ENCODE measurements at places on chromosomes 6 and 20.
A peak's percentile ranks its signal among the peaks of the same experiment; 100 is the strongest.

DNA sequence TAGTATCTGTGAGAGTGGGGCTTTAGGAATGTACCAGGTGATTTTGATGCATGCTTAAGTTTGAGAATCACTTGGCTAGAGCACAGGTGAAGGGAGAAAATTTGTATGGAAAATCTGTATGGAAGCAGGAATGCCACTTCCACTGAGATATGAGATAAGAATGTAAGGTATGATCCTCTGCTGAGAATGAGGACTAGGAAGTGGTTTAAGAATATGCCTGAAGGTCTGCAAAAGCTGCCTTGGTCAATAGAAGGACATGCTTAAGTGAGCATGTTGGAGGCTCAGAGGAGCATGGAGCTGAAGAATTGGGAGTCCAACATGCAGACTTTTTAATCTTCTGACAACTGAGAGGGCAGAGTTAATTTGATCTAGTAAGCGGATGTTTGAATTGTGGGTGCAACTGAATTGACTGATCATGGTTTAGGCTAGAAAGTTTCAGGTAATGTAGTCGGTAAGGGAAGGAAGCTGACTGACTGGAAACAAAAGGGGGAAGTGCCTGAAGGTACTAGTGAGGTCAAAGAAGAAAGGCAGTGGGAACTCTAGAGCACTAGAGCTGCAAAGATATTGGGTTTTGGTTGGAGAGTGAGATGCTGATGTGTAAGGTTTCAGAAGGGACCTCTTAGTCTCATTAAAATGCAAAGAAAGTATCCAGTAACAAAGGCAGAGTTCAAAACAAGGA lies 28.6 kb upstream of the NOTCH4 start:
- H3K27ac ChIP-seq: no peak overlapping the region
- H3K27me3 ChIP-seq: no peaks in the 10 kb centered on the region
- no peaks in the 10 kb centered on the region for H3K36me3 ChIP-seq
- DNase-seq: no peak

DNA sequence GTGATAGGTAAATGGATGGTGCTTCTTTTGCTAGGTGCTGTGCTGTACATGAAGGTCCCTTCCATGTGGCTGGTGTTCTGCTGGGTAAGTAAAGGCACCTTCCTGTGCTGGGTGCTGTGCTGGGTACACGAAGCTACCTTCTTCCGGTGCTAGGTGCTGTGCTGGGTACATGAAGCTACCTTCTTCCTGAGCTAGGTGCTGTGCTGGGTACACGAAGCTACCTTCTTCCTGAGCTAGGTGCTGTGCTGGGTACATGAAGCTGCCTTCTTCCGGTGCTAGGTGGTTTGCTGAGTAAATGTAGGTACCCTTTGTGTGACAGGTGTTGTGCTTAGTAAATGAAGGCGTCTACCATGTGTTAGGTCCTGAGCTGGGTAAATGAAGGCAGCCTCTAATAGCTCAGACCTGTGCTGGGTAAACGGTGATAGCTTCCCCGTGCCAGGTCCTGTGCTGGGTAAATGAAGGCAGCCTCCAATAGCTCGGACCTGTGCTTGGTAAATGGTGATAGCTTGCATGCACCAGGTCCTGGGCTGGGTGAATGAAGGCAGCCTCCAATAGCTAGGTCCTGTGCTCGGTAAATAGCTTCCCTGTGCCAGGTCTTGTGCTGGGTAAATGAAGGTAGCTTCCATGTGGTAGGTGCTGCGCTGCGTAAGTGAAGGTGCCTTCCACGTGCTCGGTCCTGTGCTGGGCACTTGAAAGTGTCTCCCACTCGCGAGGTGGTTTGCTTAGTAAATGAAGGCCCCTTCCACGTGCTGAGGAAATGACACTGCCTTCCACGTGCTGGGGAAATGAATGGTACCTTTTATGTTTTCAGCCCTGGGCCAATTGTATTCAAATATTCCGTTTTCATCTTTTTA lies 115.5 kb downstream of the ERMARD start:
- H3K4me3 ChIP-seq: no peak overlapping the region
- DNase-seq: no peak
- H3K4me1 ChIP-seq: peaks cover 10% of the 10 kb centered on the region
- H3K36me3 ChIP-seq: no peaks in the 10 kb centered on the region
- no peak overlapping the region for H3K27ac ChIP-seq

GRCh38 chr6:125310994-125311649 lies 9.4 kb upstream of the HDDC2 start:
- no peak overlapping the region for H3K27ac ChIP-seq
- H3K4me1 ChIP-seq: no peaks in the 10 kb centered on the region
- DNase-seq: peak; percentile 82
- no peak overlapping the region for H3K4me3 ChIP-seq
- H3K27me3 ChIP-seq: no peaks in the 10 kb centered on the region
- H3K36me3 ChIP-seq: no peaks in the 10 kb centered on the region

DNA sequence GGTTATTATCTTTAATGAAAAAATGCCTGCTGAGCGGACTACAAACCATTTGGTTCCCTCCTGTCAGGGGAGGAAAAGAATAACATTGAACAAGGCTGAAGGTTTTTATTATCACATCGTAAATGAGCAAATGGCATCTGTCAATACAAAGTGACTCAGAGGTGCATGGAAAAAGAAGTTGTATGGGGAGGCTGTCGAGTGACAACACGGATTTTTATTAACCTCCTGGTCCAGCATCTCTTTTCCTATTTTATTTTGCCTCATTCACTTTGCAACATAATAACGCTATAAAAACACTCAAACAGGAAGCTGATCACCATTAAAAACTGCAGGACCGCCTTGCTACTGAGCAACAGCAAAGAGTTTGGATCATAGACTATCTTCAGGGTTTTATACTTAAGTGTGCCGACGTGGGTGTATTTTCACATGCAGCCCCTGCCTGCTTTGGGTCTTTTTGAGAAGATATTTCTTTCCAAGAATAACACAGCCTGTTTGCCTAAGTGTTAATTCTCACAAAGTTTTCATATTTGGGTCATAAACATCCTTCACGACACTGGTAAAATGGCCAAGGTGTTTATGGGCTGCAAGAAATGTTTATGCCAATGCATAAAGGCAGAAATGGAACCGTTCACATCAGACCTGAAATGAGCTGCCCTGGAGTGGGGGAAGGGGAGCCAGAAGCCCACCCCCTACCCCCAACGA lies 132.1 kb upstream of the SALL4 start:
- peak; percentile 41 for DNase-seq
- H3K36me3 ChIP-seq: no peaks in the 10 kb centered on the region
- H3K27ac ChIP-seq: no peak overlapping the region
- H3K4me1 ChIP-seq: no peaks in the 10 kb centered on the region

DNA sequence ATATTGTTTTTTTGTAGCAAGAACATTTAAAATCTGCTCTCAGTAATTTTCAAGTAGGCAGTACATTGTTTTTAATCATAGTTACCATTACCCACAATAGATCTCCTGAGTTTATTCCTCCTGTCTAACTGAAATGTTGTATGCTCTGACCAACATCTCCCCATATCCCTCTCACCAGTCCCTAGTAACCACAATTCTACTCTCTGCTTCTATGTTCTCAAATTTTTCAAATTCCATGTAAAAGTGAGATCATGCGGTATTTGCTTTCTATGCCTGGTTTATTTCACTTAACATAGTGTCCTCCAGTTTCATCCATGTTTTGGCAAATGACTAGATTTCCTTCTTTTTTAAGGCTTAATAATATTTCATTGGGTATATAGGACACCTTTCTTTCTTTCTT lies 300.5 kb downstream of the KCNQ5 start:
- DNase-seq: no peak
- H3K36me3 ChIP-seq: no peaks in the 10 kb centered on the region
- H3K4me3 ChIP-seq: no peak overlapping the region

DNA sequence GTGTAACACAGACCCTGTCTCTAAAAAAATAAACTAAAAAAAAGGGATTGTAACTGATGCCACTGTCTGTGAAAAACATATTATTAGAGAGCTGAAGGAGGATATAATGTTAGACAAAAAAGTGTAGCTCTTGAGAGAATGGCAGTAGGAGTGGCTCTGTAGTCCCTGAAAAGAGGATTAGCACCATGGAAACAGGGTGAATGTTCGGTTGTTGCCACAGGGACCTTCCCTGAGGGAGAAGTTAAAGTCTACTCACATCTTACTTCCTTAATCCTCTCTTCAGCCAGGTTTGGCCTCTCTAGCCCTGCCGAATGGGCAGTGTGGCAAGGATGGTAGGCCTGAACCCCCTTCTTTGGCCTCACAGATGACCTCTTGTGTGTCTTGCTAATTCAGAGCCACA lies 12.1 kb downstream of the SCAND1 start:
- no peaks in the 10 kb centered on the region for H3K4me1 ChIP-seq
- H3K27me3 ChIP-seq: no peaks in the 10 kb centered on the region
- no peak for DNase-seq
- no peak overlapping the region for H3K4me3 ChIP-seq
- no peak overlapping the region for H3K27ac ChIP-seq

DNA sequence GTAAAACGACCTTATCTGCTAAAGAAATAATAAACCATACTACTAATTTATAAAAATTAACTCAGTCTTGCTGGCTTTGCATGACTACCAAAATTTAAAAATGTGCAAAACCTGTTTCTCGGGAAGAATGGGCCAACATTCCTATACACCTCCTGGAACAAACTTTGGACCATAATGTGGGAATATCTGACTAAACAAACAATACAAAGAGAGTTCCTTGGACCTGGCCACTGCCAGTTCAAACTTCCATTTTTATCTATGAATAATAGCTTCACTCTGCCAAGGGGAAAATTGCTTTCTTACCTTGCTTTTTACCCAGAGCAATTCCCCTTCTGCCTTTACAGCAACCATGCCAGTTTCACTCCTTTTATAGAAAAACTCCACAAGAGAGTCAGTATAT lies 38.7 kb upstream of the POU5F1 start:
- DNase-seq: no peak
- no peak overlapping the region for H3K27ac ChIP-seq
- no peaks in the 10 kb centered on the region for H3K4me1 ChIP-seq
- H3K27me3 ChIP-seq: no peaks in the 10 kb centered on the region

DNA sequence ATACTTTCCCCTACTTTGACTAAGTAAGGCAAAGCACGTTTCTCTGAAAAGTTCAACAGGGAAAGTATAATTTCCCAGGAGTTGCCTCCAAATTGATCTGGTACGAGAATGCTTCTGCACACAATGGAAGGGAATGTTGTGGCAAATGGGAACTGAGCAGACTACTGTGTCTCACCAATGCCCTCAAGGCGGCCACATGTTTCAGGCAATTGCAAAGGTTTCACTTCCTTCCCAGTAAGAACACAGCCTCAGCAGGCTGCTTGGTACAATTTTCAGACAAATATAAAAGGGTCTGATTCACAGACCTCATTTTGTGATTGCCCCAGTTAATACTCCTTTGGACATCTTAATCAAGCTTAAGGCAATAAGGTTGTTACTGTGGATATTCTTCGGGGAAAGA lies 71.2 kb downstream of the KIAA0319 start:
- no peaks in the 10 kb centered on the region for H3K27me3 ChIP-seq
- no peaks in the 10 kb centered on the region for H3K4me1 ChIP-seq
- no peaks in the 10 kb centered on the region for H3K36me3 ChIP-seq
- no peak overlapping the region for H3K27ac ChIP-seq
- no peak overlapping the region for H3K4me3 ChIP-seq

GRCh38 chr6:104728448-104728847 lies 131.3 kb downstream of the HACE1 start:
- no peak for DNase-seq
- no peak overlapping the region for H3K4me3 ChIP-seq
- H3K36me3 ChIP-seq: peaks cover 3% of the 10 kb centered on the region
- no peak overlapping the region for H3K27ac ChIP-seq
- no peaks in the 10 kb centered on the region for H3K27me3 ChIP-seq
- no peaks in the 10 kb centered on the region for H3K4me1 ChIP-seq

DNA sequence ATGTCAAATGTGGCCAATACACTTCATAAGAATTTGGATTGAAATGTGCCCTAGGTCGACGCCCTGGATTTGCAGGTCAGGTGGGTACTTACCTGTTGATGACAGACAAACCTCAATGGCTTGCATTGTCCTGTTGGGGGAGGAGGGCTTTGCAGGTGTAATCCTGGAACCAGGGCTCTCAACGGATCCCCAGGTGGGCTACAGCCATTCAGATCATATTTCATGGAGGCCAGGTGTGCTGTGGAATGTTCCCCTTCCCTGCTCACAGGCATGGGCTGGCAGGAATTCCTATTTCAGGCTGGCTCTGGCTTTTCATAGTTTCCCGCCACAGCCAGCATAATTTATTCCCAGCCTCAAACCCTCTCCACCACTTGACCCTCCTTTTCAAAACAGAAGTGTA lies 254.7 kb downstream of the SMOC2 start:
- H3K4me3 ChIP-seq: no peak overlapping the region
- no peaks in the 10 kb centered on the region for H3K4me1 ChIP-seq
- DNase-seq: peak; percentile 77
- no peak overlapping the region for H3K27ac ChIP-seq

- DNase-seq: no peak
- H3K4me3 ChIP-seq: no peak overlapping the region
- H3K36me3 ChIP-seq: peaks cover 29% of the 10 kb centered on the region
- H3K27ac ChIP-seq: no peak overlapping the region
Measured at GRCh38 chr6:125910527-125910926, 46.0 kb upstream of the HINT3 start.

GRCh38 chr6:37021356-37022129 lies 16.1 kb downstream of the FGD2 start:
- peaks cover 2% of the 10 kb centered on the region for H3K27me3 ChIP-seq
- H3K36me3 ChIP-seq: no peaks in the 10 kb centered on the region
- DNase-seq: peak; percentile 35
- no peak overlapping the region for H3K27ac ChIP-seq

DNA sequence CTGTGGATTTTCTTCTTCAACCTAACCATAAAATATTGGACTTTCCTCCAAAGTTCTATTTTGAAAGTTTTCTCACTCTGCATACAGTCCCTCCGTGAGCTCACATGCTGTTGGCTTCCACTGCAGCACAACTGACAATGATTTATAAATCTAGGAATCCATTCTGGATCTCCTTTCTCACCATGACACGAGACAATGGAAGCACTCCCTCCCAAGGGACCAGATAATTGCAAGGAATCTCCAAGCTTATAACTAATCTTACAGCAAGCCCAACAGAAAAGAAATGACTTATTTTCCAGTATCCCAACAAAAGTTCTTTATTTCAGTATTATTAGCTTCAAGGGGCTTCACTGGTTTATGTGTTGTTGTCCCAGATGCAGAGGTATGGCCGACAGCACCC lies 729.0 kb downstream of the RFPL4B start:
- no peaks in the 10 kb centered on the region for H3K36me3 ChIP-seq
- H3K27ac ChIP-seq: no peak overlapping the region
- DNase-seq: no peak
- H3K4me1 ChIP-seq: no peaks in the 10 kb centered on the region

GRCh38 chr20:2138396-2138795 lies 36.8 kb downstream of the STK35 start:
- H3K4me1 ChIP-seq: peaks cover 5% of the 10 kb centered on the region
- H3K4me3 ChIP-seq: no peak overlapping the region
- DNase-seq: no peak
- no peak overlapping the region for H3K27ac ChIP-seq

- no peaks in the 10 kb centered on the region for H3K4me1 ChIP-seq
- DNase-seq: no peak
- no peaks in the 10 kb centered on the region for H3K27me3 ChIP-seq
- H3K36me3 ChIP-seq: no peaks in the 10 kb centered on the region
- no peak overlapping the region for H3K27ac ChIP-seq
Measured at GRCh38 chr6:34352305-34352937, 40.0 kb downstream of the NUDT3 start.
